ENCODE measurements at places on chromosomes 1 and 21. TPM values are rescaled to one million over a fixed set of nuclear protein-coding genes. Genes with fewer than 3 reads are reported as not detected.

Gene RYR2
- 0.32 TPM for total RNA-seq

DNA sequence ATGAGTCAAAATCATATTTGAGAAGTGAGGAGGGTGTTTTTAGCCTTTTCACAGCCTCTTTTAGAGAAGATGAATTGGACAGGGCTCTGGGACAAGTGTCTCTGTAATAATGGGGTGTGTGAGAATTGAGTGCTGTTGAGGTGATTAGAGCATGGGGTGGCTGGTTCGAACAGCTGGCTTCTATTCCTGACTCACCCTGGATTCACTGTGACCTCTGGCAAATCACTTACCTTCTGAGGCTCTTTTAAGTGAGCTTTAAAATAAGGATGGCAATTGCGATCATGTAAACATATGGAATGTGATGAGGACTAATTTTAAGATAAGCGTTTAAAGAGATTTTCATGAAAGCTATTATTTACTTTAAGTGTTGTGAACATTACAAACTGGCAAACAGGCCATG lies 243.4 kb downstream of the ADGRL2 start:
- DNase-seq, result no peak

GRCh38 chr1:9833632-9834031 lies 9.9 kb upstream of the CLSTN1 start:
- no peak for DNase-seq

DNA sequence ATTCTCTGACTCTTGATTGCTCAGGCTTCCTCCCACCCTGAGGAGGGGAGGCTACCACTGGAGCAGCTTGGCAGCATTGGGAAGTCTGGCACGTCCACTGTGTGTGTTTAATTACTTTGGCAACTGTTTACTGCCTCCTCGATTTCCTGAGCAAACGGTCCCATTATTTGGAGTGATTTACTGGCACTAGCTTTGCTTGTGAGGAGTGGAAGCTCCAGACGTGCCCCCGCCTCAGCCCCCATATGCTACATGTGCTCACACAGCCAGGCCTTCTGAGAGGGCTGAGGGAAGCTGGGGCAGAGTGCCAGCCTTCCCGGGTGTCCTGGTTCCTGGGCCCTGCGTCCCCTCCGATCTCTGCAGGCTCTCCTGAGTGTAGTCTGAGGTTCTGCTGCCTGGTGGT lies 306.2 kb downstream of the PTPRU start:
- DNase-seq, result no peak

Gene PKN2
- total RNA-seq, result 82.8 TPM

DNA sequence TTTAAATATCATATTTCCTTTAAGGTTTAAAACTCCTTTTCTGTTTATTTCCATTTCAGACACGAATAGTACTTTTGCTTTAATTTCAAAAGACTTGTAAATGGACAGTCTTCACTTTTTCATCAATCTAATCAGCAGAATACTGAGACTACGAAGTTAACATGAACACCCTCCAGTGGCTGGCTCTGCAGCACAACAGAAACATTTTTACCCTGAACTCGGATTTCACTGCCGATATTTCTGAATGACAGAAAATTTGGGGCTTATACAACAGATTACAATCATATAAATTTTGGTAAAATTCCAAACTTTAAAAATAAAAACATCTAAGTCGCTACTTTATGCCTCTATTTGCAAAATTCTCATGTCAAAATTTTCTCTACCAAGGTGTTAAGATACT lies 86.2 kb downstream of the AKT3 start:
- DNase-seq, result no peak

DNA sequence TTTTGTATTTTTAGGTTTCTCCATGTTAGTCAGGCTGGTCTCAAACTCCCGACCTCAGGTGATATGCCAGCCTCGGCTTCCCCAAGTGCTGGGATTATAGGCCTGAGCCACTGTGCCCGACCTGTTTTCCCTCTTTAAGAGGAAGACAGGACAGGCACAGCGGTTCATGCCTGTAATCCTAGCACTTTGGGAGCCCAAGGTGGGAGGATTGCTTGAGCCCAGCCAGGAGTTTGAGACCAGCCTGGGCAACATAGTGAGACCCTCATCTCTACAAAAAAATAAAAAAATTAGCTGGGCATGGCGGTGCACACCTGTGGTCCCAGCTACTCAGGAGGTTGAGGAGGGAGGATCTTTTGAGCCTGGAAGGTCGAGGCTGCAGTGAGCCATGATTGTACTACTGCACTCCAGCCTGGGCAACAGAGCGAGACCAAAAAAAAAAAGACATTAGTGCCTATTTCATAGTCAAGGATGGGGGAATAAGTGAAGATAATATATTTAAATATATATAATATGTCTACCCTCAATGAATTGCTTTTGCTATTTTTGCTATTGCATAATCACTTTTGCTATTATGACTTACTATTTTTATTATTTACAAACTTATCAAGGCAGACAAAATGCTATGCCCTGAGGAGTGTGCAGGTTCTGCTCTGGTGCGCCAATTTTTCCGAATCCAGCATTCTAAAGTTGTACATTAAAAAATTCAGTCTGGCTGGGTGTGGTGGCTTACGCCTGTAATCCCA lies 17.7 kb downstream of the MARCKSL1 start:
- DNase-seq, result no peak

GRCh38 chr21:35737899-35738346 lies 322.4 kb downstream of the SETD4 start:
- no peak for DNase-seq

All from Calu3 (cell line).